GM23338 (cell line): ENCODE measurements at places on chromosomes 5 and 9. TPM values are rescaled to one million over a fixed set of nuclear protein-coding genes. Genes with fewer than 3 reads are reported as not detected.

GRCh38 chr5:54793468-54794134, 191.8 kb downstream of the ESM1 start:
- no peak for DNase-seq
- no peaks in the 10 kb centered on the region for H3K36me3 ChIP-seq
- H3K27me3 ChIP-seq: no peaks in the 10 kb centered on the region
- no peak overlapping the region for H3K27ac ChIP-seq

- H3K4me3 ChIP-seq: no peak overlapping the region
- peak; percentile 17 for DNase-seq
- no peak overlapping the region for H3K27ac ChIP-seq
- H3K4me1 ChIP-seq: no peaks in the 10 kb centered on the region
- no peaks in the 10 kb centered on the region for H3K36me3 ChIP-seq
These were observed 69.2 kb upstream of the RPS23 start for GRCh38 chr5:82347201-82347865.

The FANCG gene
- total RNA-seq: 47.0 and 56.2 TPM in 2 replicates

The THOC3 gene
- 146 and 152 TPM in 2 replicates for total RNA-seq

The SPATA31C1 gene
- total RNA-seq: 0.08 TPM in 1 of 2 replicates, not detected in the other

DNA sequence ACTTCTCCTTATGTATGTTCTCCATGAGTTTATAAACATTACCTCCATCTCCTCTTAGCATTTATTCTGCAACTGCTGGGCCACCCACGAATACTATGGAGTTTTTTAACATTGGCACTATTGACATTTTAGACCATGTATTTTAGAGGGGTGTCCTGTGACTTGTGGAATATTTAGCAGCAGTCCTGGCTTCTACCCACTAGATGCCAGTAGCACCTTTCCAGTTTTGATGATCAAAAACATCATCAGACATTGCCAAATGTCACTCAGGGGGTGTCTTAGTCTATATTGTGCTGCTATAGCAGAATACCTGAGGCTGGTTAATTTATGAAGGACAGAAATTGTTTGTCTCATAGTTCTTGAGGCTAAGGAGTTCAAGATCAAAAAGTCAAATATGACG, 187.5 kb upstream of the RORB start:
- H3K4me1 ChIP-seq: no peaks in the 10 kb centered on the region; the same call in 1 of the 2 replicates
- H3K27me3 ChIP-seq: no peaks in the 10 kb centered on the region
- H3K36me3 ChIP-seq: no peaks in the 10 kb centered on the region

DNA sequence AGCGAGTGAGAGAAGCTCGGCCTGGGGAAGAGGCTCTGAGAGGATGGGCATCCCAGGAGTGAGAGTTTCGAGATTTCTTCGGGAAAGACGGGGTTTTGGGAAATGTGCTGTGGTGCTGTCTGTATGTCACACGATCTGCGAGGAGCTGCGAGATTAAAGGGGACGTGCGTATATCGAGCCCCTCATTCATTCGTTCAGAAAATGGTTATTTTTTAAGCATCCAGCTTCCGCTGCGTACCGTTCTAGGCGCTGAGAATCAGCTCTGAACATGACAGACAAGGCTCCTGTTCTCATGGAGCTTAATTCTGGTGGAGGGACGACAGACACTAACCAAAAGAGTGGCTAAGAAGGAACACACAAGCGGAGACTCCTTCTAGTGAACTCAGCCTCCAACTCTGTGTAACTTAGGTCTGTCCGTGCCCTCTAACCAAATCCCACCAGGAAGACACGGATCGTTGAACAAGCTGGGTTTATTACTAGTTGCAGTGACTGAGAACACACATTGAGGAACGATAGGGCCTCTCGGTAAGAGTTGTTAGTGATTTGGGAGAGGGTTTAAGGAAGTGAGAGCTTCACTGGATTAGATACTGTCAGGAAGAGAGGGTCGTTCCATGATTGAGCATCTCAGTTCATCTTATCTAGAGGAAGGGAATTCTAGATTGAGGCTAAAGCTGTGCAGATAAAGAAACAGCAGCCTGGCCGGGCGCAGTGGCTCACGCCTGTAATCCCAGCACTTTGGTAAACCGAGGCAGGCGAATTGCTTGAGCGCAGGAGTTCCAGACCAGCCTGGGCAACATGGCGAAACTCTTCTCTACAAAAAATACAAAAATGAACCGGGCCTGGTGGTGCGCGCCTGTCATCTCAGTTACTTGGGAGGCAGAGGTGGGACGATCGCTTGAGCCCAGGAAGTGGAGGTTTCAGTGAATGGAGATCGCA, 1.0 kb upstream of the FBXW11 start:
- H3K27me3 ChIP-seq: no peaks in the 10 kb centered on the region
- H3K4me1 ChIP-seq: peaks cover 49% of the 10 kb centered on the region
- DNase-seq: peak; percentile 15
- no peaks in the 10 kb centered on the region for H3K36me3 ChIP-seq

GRCh38 chr5:37391591-37391990, 12.5 kb downstream of the WDR70 start:
- no peaks in the 10 kb centered on the region for H3K4me1 ChIP-seq
- DNase-seq: no peak
- H3K27ac ChIP-seq: no peak overlapping the region
- no peak overlapping the region for H3K4me3 ChIP-seq
- no peaks in the 10 kb centered on the region for H3K27me3 ChIP-seq

DNA sequence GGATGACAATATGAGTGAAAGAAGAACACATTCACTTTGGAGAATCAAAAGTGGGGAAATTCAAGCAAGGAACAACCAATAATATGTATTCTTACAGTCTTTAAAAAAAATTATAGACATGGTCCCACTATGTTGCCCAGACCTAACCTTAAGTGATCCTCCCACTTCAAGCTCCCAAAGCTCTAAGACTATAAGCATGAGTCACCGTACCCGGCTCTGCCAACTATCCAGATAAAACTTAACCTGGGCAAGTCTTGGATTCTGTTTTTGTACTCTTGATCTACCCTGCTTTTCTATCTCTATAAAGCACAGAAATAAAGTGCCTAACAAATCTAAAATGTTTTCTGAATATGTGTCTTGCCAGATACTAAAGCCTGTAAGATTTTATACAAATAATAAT, 30.9 kb downstream of the CEMIP2 start:
- H3K27me3 ChIP-seq: no peaks in the 10 kb centered on the region
- no peaks in the 10 kb centered on the region for H3K36me3 ChIP-seq
- no peak overlapping the region for H3K4me3 ChIP-seq
- H3K4me1 ChIP-seq: no peaks in the 10 kb centered on the region; the same call in 1 of the 2 replicates
- no peak overlapping the region for H3K27ac ChIP-seq

DNA sequence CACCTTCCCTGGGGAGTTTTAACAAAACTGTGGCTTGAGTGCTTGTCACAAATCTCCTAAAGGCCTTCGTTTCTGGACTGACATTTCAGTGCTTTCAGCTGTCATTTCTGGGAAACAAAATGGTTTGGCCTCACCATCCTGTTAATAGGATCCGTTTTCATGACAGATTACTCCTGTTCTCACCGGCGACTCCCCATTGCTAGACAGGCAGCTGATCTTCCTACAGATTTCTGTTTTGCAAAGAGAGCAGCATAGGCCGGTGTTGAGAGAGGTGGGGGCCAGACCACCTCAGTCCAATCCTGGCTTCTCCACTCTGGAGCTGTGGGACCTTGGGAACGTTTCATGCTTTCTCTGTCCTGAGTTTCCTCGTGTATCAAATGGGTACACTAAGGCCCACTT, 75.5 kb upstream of the OTULINL start:
- H3K27ac ChIP-seq: no peak overlapping the region
- no peaks in the 10 kb centered on the region for H3K4me1 ChIP-seq
- H3K36me3 ChIP-seq: peaks cover 8% of the 10 kb centered on the region; the same call in 1 of the 2 replicates
- DNase-seq: no peak
- no peak overlapping the region for H3K4me3 ChIP-seq
- H3K27me3 ChIP-seq: no peaks in the 10 kb centered on the region

The MTMR12 gene
- 47.4 and 51.6 TPM in 2 replicates for total RNA-seq

DNA sequence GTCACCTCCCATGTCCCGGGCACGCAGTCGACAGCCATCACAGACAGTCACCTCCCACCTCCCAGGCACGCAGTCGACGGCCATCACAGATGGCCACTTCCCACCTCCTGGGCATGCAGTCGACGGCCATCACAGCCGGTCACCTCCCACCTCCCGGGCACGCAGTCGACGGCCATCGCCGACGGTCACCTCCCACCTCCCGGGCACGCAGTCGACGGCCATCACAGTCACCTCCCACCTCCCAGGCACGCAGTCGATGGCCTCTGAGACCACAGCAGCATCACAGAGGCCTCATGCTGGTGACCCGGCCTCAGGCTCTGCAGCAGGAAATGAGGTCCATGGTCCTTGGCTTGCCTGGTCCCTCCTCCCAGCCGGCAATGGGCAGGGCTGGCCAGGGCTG, 5.5 kb upstream of the SLC6A19 start:
- H3K36me3 ChIP-seq: no peaks in the 10 kb centered on the region
- DNase-seq: no peak
- H3K4me1 ChIP-seq: no peaks in the 10 kb centered on the region
- H3K27ac ChIP-seq: no peak overlapping the region

DNA sequence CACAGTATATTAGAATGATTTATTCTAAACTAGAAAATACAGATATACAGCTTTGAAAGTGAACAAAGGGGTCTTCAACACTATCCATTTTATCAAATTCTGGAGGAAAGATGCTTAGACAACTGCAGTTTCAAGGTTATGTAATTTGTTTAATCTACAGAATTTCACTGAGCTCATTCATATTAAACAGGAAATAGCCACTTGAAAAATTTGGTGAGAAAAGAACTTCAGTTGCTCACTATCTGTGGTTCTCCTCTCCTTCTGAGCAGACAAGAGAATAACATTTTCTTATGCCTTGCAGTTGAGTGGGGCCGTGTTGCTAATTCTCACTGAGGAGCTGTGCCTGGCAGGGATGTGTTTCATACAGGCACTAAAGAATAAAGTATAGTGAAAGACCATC, 1428.2 kb downstream of the CDH12 start:
- no peak for DNase-seq
- no peaks in the 10 kb centered on the region for H3K27me3 ChIP-seq
- no peaks in the 10 kb centered on the region for H3K4me1 ChIP-seq
- no peak overlapping the region for H3K27ac ChIP-seq

DNA sequence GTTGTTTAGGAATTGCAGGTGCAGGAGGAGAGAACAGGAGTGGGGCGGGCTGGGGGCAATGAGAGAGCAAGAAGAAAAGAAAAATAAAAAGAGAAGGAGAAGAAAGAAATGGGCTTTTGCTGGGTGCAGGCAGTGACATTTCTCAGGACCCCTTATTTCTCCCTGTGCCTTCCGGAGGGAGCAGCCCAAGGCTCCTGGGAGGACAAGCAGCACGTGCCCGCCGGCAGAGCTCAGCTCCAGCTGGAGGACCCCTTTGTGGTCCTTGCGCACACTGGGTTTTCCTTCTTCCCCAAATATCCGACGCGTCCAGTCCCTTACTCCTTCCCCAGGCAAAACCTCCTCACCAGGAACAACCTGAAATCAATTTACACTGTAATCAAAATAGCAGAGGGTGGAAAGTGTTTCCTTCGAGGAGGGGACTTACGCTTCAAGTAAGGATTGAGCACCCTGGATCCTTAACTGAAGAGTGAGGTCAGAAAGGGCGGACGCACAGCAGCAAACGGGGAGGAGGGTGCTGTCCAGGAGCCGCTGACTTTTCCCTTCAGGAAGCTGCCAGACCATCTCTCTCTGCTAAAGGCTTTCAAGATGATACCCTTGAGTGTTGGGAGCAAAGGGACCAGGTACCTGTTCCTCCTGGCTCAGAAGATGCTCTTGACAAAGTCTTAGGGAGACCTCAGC, 2.1 kb downstream of the BTNL9 start:
- no peak overlapping the region for H3K4me3 ChIP-seq
- DNase-seq: no peak
- H3K4me1 ChIP-seq: no peaks in the 10 kb centered on the region
- H3K27ac ChIP-seq: no peak overlapping the region
- H3K36me3 ChIP-seq: no peaks in the 10 kb centered on the region

The GOLPH3 gene
- total RNA-seq: 96.1 and 113 TPM in 2 replicates

GRCh38 chr5:149936700-149937091, 7.9 kb downstream of the PDE6A start:
- H3K36me3 ChIP-seq: no peaks in the 10 kb centered on the region
- no peak overlapping the region for H3K4me3 ChIP-seq
- H3K4me1 ChIP-seq: 0 out of 2 replicates have a peak, but pooled peaks cover 5% of the 10 kb centered on the region
- no peak overlapping the region for H3K27ac ChIP-seq
- H3K27me3 ChIP-seq: no peaks in the 10 kb centered on the region

The LRRC19 gene
- total RNA-seq: not detected in 2 replicates

DNA sequence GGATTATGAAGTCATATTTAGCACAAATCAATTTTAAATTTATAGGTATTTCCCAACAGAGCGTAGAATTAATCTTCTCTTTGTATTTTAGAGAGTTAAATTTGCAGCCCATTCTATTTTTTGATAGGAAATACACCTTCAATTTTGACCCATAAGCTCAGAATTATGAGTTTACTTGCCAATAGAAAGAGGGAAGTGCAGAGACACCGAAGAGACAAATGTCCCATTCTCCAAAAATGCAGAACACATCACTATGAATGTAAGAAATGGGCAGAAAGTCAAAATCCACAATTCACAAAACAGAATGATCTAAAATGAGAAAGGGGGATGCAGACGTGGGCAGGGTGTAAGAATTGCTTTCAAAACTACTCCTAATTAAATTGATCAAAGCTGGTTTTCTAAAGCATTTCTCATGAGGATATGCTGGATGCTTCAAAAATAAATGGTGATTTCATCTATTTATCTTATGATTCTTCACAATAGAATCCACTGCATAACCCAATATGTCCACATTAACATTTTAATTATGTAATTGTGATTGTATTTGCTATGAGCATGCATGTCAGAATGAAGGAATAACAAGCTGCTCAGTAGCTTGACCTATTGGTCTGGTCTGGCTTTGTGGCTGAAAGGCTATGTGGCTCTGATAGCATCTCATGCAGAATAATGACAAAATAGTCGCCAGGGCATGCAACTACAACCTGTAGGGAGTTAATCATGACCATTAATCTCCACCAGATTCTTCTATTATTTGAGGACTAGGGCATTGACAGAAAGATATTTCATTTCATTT, 550.1 kb upstream of the CDH18 start:
- no peak for DNase-seq
- H3K4me3 ChIP-seq: no peak overlapping the region
- no peaks in the 10 kb centered on the region for H3K36me3 ChIP-seq
- H3K27ac ChIP-seq: no peak overlapping the region
- H3K4me1 ChIP-seq: no peaks in the 10 kb centered on the region
- H3K27me3 ChIP-seq: no peaks in the 10 kb centered on the region

DNA sequence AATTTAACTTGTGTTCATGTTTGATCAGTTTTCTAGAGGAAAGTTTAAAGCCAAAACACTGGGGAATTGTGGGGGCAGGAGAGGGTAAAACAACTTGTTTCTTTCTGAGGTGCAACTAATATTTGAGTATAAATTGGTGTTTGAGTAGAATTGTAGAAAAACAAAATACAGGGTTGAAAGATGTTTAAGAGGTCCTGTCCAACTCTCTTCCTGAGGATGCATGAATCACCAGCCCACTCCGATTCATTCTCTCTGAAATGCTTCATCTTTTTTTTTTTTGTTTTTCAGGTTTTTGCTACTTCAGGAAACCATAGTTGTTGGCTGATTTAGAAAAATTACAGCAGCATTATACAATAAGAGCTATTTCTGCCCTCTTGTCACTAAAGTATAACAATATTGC, 42.4 kb upstream of the TMC1 start:
- H3K4me3 ChIP-seq: no peak overlapping the region
- no peak for DNase-seq
- H3K36me3 ChIP-seq: no peaks in the 10 kb centered on the region
- no peak overlapping the region for H3K27ac ChIP-seq
- no peaks in the 10 kb centered on the region for H3K27me3 ChIP-seq
- 0 out of 2 replicates have a peak, but pooled peaks cover 7% of the 10 kb centered on the region for H3K4me1 ChIP-seq

GRCh38 chr9:78939311-78940065, 632.3 kb upstream of the TLE4 start:
- no peaks in the 10 kb centered on the region for H3K36me3 ChIP-seq
- H3K4me1 ChIP-seq: no peaks in the 10 kb centered on the region
- no peaks in the 10 kb centered on the region for H3K27me3 ChIP-seq
- no peak overlapping the region for H3K27ac ChIP-seq
- no peak overlapping the region for H3K4me3 ChIP-seq
- DNase-seq: no peak

The OCLN gene
- total RNA-seq: 61.6 and 79.7 TPM in 2 replicates

The SV2C gene
- total RNA-seq: 0.07 and 0.12 TPM in 2 replicates
